ENCODE measurements at places on chromosomes 1 and 21.

DNA sequence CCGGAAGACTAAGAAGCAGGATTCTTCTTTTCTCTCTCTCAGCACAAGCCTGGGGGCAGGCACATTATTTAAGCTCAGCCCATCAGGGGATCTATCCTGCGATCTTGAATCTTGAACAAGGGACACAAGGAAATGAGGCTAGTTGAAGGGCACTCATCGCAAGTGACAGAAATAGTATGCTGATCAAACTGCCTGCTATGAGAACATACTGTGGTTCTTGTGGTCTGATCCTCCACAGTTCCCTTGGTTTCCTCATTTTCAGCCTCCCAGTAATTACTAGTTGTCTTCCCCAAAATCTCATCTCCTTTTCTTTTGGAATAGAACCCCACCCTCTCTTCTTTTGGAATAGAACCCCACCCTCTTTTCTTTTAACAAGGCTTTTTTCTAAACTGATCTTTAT, 6.5 kb downstream of the ANKRD45 start:
- DNase-seq = no peak

DNA sequence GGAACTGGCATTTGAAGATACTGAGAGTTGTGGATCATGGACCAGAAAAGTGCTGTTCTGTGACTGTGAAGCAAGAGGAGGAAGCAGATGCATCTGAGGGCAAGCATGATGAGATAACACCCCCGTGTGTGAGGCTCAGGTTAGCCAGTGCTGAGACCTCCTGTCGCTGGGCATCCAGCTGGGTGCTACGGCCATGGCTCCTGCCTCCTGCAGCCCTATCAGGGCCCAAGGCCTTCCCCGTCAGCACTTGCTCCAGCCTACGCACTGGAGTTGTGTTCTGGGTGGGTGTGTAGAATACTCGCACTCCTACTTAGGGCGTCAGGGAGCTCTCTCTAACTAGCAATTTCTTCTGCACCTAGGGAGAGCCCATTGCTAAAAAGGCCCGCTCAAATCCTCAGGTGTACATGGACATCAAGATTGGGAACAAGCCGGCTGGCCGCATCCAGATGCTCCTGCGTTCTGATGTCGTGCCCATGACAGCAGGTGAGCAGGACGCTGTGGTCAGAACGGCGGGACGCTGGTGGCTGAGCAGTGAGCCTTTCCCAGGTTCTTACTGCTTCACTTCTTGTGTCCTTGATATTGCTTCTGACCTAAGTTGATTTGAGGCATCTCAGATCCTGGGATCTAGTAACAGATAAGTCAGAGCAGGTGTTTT, 6.5 kb downstream of the PPIE start:
- no peak for DNase-seq

DNA sequence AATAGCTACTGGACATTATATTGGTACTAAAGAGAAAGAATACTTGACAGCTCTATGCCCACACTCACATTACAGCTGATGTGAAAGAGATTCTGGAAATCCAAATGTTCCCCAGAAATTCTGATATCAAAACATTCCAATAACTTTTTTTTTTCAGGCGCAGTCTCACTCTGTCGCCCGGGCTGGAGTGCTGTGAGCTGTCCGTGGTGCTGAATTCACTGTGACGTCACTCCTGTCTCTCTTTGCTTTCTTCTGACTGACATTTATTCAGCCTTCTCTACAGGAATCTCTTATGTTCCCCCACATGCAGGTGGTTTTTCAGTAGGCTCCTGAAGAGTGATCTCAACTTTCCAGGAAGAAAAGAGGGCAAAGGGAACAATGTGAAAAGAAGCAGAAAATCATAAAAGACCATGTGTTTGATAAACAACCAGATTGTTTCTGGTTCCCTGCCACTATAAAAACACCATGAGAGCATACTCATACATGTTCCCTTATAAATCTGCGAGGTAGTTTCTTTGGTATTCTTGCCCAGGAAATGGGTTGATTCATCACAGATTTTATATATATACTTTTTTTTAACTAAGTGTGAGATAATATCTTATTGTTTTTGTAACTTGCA, 6.2 kb downstream of the S100A7A start:
- peak; percentile 5 for DNase-seq

GRCh38 chr1:171985639-171986038, 144.3 kb downstream of the DNM3 start:
- DNase-seq = no peak

GRCh38 chr1:64550510-64550909, 80.6 kb downstream of the CACHD1 start:
- no peak for DNase-seq

GRCh38 chr1:201883786-201884185, 4.9 kb upstream of the SHISA4 start:
- DNase-seq = peak; percentile 21

GRCh38 chr1:193489191-193489590, 302.8 kb upstream of the B3GALT2 start:
- no peak for DNase-seq

DNA sequence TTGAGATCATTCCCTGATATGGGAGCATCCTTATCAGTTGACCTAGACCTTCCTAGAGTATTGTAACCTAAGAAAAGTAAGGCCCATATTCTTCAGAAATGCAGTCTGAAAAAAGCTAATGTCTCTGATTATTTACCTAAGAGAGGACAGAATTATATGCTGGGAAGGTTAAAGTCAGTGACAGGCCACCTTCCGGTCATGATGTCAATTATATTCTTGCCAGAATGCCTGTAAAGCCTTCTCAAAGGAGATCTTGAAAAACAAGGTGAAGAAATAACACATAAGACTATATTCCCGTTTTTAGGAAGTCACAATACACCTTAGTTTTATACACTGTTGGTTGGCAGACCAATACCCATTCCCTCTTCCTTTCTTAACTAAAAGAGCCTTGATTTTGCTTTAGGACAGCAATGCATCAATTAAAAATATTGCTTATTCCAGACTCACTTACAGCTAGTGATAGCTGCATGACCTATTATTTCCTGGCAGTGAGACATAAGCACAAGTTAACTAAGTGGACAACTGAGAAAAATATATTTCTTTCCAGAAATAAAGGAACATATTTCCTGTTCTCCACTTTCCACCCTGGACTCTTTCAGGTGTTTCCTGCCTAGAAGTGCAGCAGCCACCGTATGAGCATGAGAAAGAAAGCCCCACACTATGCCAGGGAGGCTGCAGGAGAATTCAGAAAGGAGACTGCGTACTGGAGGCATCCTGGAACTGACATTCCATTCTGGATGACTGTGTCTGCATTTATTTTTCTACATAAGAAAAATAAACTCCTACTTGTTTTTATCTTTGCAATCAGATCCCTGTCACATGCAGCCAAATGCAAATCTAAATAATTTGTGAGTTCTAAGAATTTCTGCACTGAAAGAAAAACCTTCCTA, 332.9 kb upstream of the PTBP2 start:
- no peak for DNase-seq

- no peak for DNase-seq
These were observed 93.6 kb downstream of the ENAH start for GRCh38 chr1:225559326-225559725.

GRCh38 chr1:208027861-208028260, 116.9 kb upstream of the CD34 start:
- DNase-seq = no peak

DNA sequence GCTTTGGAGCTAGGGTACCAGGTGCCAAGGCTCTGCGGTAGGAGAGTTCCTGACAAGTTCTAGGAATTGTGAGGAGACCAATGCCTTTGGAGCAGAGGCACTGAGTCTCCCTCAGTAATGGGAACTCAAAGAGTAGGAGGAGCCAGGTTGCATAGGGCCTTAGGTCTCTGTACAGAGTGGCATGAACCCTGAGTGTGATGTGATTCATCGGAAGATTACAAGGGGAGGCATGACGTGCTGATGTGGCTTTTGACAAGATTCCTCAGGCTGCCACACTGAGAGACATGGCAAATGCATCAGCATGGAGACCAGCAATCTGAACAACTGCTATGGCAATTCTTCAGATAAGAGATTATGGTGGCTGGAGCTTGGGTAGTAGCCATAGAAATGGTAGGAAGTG, 94.6 kb upstream of the SLC44A3 start:
- no peak for DNase-seq

DNA sequence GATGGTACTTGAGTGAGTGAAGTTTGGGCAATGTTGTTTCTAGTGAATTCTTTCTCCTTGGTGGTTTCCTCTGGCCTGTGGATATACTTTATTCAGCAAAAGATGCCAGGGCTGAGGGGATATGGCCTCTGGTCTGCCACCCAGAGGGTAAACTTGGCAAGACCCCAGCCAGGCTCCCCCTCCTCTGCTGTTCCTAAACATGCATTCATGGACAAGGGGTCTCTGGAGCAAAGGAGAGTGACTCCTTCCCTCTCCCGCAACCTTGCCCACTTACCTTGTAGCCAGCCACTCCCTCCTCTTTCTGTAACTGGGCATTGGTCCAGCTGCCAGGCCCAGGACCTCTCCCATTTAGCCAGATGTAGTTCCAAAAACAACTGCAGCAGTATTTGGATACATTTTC, 43.8 kb downstream of the RUNX3 start:
- no peak for DNase-seq

DNA sequence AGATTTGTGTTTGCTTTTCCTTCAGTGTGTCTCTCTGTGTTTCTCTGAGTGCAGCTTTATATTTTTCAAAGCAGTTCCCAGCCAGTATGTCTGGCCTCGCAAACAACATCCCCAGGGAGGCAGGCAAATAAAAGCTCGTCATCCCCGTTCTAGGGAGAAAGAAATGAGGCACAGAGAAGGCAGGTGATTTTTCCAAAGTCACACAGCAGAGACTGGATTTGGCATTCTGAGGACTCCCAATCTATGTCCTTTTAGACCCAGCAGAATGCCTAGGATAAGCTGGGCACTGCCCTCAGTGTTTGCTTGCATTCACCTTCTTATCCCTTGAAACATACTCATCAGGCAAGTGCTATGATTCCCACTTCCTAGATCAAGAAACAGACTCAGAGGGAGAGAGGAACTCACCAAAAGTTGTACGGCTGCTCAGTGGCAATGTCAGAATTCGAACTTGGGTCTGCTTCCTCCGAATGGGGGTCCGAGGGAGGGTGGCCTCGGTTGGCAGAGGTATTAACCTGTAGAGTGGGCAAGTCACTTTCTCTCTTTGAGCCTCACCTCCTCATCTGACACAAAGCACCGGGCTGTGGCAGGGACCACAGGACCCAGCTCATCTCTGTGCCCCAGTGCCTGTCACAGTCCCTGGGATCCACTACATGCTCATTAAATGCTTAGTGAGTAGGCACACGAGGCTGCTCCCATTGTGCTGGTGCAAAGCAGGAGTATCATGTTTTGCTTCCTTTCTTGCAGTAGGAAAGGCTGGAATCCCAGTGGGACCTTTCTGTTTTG, 4.2 kb downstream of the RAP1GAP start:
- no peak for DNase-seq

DNA sequence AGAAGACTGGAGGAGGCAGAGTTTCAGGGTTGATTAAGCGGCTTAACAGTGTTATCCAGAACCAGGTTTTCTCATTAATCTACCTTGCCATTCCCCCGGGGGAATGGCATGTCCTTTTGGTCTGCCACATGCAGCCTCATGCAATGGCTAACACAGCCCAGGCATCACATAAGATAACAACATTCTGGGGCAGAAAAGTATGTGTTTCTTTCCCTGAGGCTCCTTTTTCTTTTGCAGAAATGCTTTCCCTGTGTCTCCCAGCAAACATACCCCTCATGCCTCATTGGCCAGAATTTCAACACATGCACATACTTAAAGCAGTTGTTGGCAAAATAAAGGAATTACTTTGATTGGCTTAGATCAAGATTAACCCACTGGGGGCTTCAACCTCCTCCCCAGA, 98.6 kb downstream of the OMA1 start:
- no peak for DNase-seq

GRCh38 chr1:81446000-81446669, 354.6 kb upstream of the ADGRL2 start:
- DNase-seq = peak; percentile 33

- peak; percentile 65 for DNase-seq
These were observed 95.9 kb downstream of the KCNJ15 start for GRCh38 chr21:38352536-38353219.

DNA sequence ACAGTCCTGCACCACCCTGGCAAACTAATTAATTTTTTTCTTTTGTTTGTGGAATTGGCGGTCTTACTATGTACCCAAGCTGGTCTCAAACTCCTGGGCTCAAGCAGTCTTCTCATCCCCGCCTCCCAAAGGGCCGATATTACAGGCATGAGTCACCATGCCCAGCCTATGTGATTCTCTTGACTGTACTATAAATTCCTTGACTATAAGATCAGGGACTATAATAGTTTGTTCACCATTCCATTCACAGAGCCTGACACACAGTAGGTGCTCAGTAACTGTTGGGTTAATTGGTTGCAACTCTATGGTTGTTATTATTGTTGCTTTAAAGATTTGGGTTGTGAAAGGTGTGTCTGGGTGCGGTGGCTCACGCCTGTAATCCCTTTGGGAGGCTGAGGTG, 17.2 kb downstream of the DAP3 start:
- DNase-seq = no peak

DNA sequence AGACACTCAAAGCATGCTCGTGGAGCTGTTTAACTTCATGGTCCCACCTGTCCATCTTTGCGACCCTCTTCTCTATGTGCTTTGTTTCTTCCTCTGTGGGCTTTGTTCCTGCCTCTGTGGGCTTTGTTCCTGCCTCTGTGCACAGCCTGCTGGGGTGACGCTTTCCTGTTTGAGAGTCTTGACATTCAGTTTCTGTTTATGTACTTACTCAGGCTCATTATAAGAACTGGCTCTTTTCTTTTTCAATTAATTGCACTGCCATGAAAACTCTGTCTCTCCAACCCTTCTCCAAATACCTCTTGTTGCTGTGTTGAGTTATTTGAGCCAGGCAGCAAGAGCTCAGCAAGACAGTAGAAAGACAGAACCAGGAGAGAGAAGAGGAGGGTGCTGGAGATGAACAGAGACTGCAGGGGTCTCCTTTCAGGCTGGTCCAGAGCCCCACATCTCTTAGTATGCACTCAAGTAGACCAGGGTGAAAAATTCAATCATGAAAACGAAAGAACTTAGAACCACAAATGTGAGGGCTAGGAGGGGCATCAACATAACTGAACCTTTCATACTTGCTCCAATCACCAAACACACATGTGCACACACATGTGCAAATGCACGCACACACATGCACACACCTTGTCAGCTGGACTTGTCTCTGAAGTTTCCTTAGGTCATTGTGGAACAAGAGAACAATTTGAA, 88.3 kb upstream of the SGIP1 start:
- no peak for DNase-seq

GRCh38 chr1:90786709-90787108, 69.6 kb upstream of the BARHL2 start:
- DNase-seq = no peak

GRCh38 chr1:16243936-16244649, 7.1 kb upstream of the CPLANE2 start:
- peak; percentile 81 for DNase-seq

- DNase-seq = no peak
These were observed 10.5 kb upstream of the PRXL2B start for GRCh38 chr1:2575801-2576663.

- DNase-seq = no peak
These were observed 75.0 kb downstream of the CLIC6 start for GRCh38 chr21:34743831-34744230.

- no peak for DNase-seq
These were observed at the start of gene BRINP3 for GRCh38 chr1:190477762-190478148. TSS of gene BRINP3 (minus strand) at chr1:190477864.

- DNase-seq = no peak
These were observed 466.2 kb upstream of the PBX1 start for GRCh38 chr1:164092603-164093353.

GRCh38 chr1:163924041-163924440, 602.3 kb downstream of the NUF2 start:
- no peak for DNase-seq

Measured in NCI-H446 (cell line).